ENCODE measurements at places on chromosomes 13 and 19.

DNA sequence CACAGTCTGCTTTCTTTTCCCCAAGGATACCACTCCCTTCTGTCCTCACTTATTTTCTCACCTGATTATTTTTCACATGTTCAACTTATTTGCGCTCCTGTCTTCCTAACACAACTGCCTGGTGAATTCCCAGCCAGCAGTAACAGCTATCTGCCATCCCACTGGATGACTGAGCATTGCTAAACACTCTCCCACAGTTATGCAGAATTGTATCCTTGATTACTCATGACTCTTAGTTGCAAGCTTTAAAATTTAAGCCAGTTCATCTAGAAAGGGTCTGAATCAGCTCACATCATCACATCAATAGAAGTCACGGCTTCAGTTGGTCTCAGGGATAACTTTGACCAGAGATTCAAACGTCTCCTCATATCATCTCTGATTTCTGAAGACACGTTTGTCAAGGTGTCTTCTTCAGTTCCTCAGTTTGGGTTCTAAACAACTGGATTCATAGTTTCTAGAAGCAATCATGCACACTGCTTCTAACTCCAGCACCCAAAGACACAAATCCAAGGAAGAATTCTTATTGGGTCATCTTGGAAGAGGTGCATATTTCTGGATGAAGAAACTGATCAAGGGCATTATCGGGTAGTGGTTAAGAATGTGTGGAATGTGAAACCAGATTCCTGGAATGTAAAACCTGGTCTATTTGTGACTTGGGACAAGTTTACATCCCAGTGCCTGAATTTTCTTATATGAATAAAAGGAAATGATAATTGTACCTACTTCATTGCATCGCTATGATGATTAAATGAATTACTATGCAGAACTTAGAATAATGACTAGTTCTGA lies 13.9 kb upstream of the DACH1 start:
- no peak for DNase-seq

DNA sequence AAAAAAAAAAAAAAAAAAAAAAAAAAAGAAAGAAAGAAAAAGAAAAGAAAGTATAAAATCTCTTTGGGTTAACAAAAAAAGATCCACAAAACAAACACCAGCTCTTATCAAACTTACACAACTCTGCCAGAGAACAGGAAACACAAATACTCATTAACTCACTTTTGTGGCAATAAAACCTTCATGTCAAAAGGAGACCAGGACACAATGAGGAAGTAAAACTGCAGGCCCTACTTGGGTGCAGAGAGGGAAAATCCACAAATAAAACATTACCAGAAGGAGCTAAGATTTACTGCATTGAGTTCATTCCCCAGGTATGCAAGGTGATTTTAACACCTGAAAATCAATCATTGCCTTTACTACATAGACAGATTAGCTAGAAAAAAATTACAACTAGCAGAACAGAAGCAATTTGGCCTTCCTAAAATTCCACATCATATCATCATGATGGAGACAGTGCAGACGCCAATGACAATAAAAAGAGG lies 9.6 kb upstream of the CEACAM5 start:
- no peak for DNase-seq

- DNase-seq = no peak
Measured at GRCh38 chr19:47243364-47243775, 12.4 kb upstream of the BBC3 start.

- DNase-seq = no peak
Measured at GRCh38 chr19:2242092-2242537, 5.5 kb downstream of the SF3A2 start.

DNA sequence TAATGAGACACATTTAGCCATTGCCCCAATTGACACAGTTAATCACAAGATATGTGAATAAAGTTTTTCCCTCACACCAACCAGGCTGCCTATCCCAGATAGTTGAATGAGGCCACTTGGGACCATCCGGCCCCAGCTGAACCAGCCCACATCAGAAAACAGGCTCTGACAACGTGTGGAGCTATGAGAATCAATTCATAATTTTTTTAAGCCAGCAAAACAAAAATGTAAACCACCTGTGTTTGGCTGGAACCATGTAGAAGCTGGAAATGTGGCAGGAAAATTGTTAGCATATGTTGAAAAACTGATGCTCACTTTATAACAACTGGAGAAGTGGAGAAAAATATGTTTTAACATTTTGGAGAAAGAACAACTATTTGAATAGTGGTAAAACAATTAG lies 1161.3 kb downstream of the SLITRK1 start:
- no peak for DNase-seq

DNA sequence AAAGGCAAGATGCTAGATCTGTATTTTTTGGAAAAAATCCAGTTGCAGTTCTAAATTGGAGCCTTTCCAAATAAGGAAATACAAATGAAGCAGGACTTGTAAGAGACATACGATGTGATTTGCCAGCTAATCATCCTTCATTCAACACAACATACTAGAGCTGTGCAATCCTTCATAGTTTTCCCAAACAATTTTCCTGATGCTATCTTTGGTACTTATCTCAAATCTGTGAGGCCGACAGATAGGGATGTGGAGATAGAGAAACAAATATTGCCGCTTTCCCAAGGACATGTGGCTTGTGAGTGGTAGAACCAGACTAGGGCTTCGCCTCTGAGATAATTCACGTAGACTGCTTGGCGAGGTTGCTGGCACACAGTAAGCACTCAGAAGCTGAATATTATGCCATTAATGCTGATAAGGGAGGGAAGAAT lies 176.6 kb downstream of the LMO7 start:
- no peak for DNase-seq

GRCh38 chr13:114222461-114222968 lies 12.2 kb upstream of the CDC16 start:
- no peak for DNase-seq

DNA sequence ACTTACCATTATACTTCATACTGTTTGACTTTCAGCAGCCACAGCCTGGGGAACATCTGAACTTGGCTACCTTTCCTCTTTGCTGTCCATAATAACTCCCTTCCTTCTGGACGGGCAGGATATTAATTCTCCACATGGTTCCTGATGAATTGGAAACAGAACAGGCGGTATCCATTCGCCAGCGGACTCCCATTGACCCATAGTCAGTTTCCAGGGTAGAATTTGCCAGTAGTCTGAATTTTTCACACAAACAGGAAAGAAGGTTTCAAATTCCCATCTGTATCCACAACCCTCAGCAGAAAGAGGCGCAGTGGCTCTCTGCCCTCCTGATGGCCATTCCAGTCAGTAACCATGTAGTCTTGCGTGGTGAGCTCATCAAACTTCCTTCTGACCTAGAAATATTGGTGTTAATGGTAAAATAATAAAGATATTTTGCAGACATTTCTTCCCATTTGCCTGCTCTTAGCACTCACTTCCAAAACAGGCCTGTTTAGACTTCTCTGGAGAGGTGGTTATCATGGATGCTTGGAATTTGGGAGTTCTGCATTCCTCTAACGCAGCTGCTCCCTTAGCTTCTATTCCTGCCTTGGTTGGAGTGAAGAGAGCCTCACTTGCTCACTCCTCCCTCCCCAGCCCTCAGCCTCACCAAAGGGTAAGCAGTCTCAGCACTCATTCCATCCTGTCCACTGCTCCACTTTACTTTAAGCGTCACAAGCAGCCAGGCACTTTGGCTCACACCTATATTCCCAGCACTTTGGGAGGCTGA lies 75.0 kb upstream of the OXGR1 start:
- no peak for DNase-seq

GRCh38 chr13:80305737-80306136 lies 35.2 kb downstream of the SPRY2 start:
- no peak for DNase-seq

- DNase-seq = no peak
Measured at GRCh38 chr19:20416661-20417060, 148.9 kb downstream of the ZNF737 start.

DNA sequence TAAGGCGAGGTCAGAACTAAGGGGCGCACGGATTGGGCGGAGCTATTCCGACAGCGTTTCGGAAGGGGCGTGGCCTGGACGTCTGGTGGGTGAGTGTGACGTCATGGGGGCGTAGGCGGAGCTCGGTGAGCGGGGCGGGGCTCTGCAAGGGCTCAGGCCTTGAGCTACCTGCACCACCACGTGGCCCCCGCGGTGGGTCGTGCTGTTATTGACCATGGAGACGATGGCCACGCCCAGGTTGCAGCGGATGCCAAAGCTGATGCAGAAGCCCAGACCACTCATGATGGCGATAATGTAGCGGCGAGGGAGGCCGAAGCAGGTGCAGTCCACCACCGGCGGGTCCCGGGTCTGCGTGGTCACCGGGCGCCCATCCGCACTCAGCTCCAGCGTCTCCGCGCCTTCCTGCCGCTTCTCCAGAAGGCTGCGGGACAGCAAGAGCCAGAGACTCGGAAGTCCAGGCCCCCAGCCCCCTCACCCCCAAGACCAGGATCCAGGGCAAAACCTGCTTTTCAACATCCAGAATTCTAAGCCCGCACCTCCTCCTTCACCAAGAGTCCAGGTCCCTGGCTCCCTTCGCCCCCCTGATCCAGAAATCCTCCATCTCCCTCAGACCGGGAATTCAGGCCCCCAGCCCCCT lies 4.8 kb downstream of the SLC17A7 start:
- peak; percentile 98 for DNase-seq

DNA sequence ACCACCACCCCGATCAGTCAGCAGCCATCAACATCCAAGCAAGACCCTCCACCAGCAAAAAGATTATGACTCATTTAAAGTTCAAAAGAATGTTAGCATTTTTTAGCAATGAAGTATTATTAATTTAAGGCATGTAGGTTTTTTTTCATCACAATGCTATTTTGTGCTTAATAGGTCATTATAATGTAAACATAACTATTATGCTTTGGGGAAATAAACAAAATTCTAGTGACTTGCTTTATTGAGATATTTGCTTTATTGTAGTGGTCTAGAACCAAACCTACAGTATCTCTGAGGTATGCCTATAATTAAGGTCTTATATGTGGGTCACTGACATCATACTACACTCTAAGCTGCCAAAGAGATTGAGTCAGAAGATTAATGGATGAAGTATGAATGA lies 20.0 kb downstream of the KLF12 start:
- no peak for DNase-seq

- DNase-seq = no peak
Measured at GRCh38 chr13:112137144-112137543, 70.2 kb downstream of the SOX1 start.

GRCh38 chr13:112141643-112142400 lies 74.9 kb downstream of the SOX1 start:
- DNase-seq = no peak

- no peak for DNase-seq
Measured at GRCh38 chr13:80132741-80133601, 208.0 kb downstream of the SPRY2 start.

- no peak for DNase-seq
Measured at GRCh38 chr13:97586941-97587340, 153.0 kb downstream of the RAP2A start.

- DNase-seq = no peak
Measured at GRCh38 chr13:31168166-31168565, 6.5 kb upstream of the HSPH1 start.

DNA sequence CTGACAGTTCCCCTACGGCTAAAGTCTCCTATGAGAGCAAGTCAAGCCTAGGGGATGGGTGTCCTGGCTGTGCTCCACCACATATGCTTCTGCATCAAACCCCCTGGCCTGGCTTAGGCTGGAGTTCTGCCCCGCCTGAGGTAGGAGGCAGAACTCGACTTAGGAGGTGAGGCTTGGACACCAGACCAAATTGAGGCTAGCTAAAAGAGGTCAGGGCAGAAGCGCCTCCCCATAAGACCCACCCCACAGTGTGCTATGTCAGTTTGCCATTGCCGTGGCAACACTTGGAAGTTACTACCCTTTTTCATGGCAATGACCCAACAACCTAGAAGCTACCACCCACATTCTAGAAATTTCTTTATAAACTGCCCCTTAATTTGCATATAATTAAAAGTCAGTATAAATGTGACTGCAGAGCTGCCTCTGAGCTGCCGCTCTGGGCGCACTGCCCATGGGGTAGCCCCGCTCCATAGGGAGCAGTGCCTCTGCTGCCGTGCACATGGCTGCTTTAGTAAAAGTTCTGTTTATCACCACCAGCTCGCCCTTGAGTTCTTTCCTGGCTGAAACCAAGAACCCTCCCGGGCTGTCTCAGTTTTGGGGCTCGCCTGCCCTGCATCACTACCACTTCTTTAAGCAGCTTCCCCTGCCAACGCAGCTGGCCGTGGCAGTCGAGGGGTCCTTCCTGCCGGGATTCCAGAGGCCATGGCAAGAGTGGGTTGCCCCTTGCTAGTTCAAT lies 20.2 kb downstream of the AP1M1 start:
- DNase-seq = no peak

GRCh38 chr19:48635966-48636858 lies 967 bp downstream of the DBP start:
- no peak for DNase-seq

- no peak for DNase-seq
Measured at GRCh38 chr19:2798733-2799132, 13.4 kb downstream of the THOP1 start.

DNA sequence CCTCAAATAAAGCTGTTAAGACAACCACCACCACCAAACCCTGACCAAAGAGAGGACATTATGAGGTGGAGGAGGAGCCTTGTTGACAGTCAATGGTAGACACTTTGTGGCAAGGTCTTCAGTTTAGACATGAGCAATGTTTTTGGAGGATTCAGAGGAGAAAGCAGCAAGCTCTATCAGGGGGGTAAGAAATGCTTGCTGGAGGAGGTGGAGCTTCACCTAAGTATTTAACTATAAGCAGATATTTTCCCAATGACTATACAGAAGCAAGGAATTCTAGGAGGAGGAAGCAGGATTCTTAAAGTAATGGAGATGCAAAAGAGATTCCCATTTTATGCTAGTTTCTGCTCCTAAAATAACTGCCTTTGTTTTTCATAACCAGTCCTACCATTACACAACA lies 74.2 kb downstream of the TRPC4 start:
- DNase-seq = no peak
